ENCODE measurements at places on chromosomes 16 and 17.
A peak's percentile ranks its signal among the peaks of the same experiment; 100 is the strongest.

- DNase-seq: no peak
Observed at GRCh38 chr16:80652441-80652840, 111.6 kb downstream of the DYNLRB2 start.

- no peak for DNase-seq
Observed at GRCh38 chr17:31490019-31490650, 98.7 kb downstream of the RAB11FIP4 start.

DNA sequence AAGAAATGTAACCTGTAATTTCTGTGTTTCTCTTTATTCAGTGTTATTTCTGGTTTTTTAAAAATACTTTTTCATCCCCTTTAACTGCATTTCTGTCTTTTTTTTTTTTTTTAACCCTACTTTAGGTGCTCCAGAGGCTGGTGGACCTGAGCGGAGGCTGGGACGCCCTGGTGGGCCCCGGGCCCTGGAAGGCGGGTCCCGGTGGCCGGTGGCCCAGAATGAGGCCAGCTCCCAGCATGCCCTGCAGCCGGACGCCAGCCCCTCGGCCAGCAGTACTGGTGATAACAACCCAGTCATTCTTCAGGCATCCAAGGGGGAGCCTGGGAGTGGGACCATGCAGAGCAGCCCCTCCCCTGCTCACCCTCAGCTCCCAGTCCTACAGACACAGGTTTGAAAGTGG lies 1.5 kb downstream of the SRCAP start:
- no peak for DNase-seq

DNA sequence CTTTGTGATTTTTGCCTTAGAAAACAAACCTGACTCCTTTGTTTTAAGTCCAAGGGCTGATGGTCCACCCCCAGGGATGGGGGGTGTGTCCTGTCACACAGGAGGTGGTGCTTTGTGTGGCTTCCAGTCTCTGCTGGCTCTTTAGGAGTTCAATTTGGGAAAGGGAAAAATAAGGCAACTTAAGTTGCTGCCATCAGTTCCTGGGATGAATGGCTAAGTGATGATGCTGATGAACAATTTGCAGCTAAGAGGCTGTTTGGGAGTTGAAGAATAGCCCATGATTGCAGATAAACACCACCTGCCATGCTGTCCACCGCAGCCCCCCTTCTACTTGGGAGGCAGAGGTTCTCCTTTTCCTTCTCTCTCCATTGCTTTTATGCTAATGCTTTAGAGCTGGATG lies 40.2 kb downstream of the ARL4D start:
- no peak for DNase-seq

DNA sequence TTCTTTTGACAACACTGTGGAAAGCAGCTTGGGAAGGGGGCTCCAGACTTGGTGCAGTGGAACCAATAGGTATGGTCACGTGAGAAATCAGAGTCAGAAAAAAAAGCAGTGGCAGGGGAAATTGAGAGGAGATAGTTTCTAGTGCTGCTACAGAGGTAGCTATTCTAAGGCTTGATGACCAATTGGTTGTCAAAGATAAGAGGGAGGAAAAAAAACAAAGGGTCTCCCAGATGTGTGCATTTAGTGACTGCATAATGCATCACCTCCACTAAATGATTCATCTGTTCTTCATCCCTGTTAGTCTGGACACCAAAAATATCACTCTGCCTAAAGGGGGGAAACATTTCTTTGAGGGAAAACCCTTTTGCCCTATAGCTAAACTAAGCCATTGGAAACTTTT lies 56.5 kb downstream of the PIGL start:
- no peak for DNase-seq

- no peak for DNase-seq
Observed at GRCh38 chr17:39400547-39401411, 647 bp downstream of the FBXL20 start.

DNA sequence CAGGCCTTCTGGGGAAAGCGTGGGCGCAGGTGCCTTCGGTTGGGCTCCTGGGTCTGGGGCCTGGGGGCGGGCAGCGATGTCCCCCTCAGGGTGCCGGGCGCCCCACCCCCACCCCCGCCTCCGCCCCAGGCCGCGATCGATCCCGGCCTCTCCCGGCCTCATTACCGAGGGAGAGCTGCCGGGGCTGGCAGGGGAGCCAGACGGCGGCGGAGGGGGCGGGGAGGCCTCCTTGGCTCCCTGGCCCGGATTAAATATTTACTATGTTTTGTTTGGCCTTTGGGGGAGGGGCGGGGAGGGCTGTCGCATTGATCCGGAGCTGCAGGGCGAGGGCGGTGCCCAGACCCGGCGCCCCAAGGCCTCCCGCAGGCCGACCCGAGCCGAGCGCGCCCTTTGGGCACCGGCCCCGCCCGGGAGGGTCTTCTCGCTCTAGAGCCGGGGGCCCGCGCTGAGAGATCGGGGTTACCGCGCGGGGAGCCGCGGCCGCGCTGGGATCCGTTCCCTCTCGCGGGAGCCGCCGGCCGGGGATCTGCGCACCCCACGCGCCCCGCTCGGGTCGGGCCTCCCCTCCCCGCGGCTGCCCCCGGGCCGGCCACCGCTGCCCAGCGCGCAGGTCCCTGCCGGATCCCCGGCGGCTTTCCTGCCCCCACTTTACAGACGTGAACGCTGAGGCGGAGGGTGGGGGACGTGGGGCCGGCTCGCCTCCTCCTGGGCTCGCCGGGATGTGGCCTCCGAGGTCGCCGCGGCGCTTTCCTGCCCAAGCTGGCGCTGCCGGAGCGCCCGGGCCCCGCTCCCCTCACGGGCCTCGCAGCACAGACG lies 27.0 kb downstream of the RTN4RL1 start:
- no peak for DNase-seq

GRCh38 chr17:18141210-18141803 lies 32.8 kb downstream of the MYO15A start:
- peak; percentile 32 for DNase-seq

DNA sequence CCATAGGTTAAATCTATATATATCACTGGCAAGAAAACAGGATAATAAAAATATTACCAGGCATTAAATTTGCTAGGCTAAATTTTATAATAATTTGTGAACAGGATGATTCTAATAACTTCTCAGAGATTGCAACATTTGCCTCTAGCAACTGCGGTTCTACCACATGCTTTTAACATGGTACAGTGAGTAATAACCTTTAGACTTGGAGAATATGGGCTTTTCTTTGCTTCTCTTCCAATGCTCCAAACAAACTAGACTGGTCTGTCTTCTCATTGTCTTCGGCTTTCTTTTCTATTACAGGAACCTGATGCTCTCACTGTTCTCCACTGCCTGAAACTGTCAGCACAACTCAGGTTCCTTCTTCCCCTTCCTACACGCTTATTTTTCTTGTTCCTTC lies 80.6 kb downstream of the CA4 start:
- DNase-seq: no peak

DNA sequence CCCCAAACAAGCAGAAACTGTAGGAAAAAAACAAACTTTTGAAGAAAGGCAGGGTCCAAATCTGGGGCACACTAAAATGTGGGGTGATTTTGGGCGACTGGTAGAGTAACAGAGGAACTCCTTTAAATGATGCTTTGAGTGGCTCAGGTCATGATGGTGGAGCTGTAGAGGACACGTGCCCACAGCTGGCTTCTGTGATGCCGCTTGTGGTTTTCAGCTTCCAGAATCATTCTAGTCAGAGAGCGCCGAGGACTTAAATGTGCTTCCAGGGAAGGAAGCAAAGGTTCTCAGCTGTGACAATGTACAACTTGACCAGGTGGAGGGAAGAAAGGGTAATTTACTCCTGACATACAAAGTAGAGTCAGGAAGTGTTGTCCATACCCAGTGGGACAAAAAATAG lies 162.4 kb downstream of the LGALS9B start:
- DNase-seq: no peak

- no peak for DNase-seq
Observed at GRCh38 chr17:42784811-42785592, 4.6 kb downstream of the WNK4 start.

- no peak for DNase-seq
Observed at GRCh38 chr17:68605914-68606313, 4.7 kb upstream of the FAM20A start.

- DNase-seq: peak; percentile 39
Observed at GRCh38 chr17:32111141-32111771, 31.0 kb upstream of the RHOT1 start.

DNA sequence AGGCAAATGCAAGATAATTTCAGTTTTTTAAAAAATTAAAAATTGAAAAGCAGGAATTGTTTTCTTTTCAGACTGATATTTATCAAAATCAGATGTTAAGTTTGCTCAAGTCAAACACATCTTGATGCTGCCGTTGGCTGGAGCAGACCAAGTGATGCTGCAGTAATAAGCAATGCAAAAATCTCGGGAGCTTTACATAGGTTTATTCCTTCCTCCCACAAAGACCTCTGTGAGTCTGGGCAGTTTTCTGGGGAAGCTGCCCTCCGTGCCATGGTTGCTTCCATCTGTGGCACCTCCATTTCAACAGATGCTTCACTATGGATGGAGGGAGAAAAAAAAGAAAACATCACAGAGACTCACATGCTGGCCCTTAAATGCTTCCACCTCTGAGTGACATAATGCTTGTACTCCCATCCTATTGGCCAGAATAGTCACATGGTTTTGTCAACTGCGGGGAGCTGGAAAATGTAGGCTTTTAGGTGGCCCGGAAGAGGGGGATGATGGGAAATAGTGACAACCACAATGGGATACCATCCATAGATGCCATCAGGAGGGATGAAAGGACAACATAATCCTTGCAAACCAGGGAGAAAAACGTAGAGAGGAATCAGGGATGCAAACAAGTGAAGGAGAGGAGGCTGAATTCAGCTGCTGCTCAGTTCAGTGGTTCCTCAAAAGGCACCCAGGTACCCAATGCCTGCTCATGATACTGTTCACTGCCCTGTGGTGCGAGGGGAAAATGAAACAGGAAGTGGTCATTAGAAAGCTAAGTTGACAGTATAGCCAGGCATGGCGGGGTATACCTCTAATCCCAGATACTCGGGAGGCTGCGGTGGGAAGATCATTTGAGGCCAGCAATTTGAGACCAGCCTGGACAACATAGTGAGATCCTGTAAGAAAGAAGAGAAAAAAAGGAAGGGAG lies 13.5 kb upstream of the ERCC4 start:
- no peak for DNase-seq

DNA sequence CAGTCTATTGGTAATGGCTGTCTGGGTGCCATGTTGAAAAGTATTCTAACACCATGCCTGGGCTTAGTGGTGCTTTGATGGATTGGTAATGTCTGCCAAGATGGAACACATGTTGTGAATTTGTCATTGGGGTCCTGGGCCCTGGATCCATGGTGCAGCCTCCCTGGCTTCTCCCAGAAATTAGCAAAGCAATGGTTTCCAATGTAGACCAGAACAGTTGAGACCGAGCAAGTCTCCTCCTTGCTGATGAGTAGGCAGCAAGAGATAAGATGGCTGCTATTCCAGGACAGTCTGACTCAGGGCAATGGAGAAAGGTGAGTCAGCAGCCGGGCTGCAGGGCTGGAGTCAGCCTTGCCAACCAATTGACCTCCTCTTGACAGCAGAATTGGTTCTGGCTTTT lies 30.8 kb downstream of the GPR139 start:
- DNase-seq: no peak

DNA sequence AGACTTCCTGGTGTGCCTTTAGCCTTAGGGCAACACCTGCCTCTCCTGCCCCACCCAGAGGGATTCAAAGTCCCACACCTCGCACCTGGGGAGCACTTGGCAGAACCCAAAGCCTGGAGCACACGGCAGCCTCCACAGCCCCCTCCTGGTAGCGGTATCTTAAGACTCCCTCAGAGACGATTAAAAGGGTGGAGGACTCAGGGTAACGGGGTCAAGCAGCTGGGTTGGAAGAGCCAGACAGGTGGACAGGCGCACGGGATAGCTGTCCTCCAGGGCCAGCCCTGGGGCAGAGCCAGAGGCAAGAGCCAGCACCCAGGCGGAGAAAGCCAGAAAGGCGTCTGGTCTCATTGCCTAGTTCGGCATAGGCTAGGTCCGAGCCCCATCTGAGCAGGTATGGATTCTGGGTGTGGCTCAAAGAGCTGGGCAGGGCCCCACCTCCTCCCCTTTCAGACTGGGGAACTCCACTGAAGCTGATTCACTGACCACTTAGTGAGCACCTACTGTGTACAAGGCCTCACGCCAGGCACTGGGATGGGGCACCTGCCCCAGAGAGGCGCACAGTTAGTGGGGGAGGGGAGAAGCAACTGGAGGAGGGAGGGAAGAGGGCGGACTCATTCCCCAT lies 55.0 kb upstream of the MEAK7 start:
- no peak for DNase-seq

GRCh38 chr17:60154616-60155426 lies 5.0 kb downstream of the CA4 start:
- no peak for DNase-seq

- DNase-seq: peak; percentile 48
Observed at GRCh38 chr17:48915459-48916282, 7.5 kb downstream of the UBE2Z start.

- DNase-seq: no peak
Observed at GRCh38 chr17:7709031-7709430, 4.0 kb downstream of the EFNB3 start.

GRCh38 chr16:87895641-87896141 lies 26.4 kb upstream of the SLC7A5 start:
- DNase-seq: peak; percentile 60

DNA sequence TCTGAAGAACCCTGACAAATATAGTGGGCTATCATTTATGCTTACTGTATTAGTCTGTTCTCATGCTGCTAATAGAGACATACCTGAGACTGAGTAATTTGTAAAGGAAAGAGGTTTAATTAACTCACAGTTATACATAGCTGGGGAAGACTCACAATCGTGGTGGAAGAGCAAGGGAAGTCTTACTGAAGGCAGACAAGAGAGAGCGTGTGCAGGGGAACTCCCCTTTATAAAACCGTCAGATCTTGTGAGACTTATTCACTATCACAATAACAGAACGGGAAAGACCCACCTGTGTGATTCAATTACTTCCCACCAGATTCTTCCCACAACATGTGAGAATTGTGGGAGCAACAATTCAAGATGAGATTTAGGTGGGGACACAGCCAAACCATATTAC lies 526.8 kb upstream of the GOT2 start:
- no peak for DNase-seq

Measured in CD4-positive, alpha-beta T cell treated with Interleukin-15 for 1 hour (primary cell).